ENCODE measurements at places on chromosomes 2 and 18.

DNA sequence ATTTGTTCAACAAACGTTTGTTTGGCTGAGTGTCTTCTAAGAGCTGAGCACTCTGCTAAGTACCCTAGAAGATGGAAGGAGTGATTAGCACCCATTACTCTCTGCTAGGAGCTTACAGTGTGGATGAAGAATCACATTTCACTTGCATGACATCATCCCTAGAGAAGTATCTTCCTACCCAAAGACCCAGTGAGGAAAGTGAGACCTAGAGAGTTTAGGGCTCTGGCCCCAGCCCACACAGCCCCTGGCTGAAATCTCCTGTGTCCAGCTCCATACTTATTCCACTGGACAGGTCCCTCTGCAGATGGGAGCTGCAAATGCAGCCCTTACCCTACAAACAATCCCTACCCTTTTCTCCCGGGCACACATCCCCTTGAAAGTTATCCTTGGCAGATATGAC lies 26.8 kb upstream of the EPAS1 start:
- no peak for DNase-seq

- DNase-seq = no peak
These were observed 191.4 kb downstream of the TMEM163 start for GRCh38 chr2:134527381-134527780.

DNA sequence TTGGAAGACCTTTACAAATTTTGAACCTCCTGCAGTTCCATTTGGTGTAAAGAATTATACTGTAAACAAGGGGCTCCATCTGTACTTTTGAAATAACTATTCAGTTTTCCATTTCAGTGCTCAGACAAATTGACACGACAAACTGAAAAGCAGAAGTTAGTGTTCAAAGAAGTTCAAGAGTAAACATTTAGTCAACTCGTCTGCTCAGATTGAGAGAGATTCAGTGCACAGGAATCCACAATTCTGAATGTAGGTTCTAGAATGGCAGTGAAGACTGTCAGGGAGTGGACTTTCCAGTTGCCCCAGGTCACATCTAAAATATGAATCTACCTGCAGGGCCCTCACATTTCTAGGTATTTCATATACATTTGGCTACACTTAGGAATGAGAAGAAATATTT lies 322.3 kb upstream of the TCF4 start:
- no peak for DNase-seq

GRCh38 chr2:7994397-7994951 lies 687.4 kb upstream of the ID2 start:
- no peak for DNase-seq

DNA sequence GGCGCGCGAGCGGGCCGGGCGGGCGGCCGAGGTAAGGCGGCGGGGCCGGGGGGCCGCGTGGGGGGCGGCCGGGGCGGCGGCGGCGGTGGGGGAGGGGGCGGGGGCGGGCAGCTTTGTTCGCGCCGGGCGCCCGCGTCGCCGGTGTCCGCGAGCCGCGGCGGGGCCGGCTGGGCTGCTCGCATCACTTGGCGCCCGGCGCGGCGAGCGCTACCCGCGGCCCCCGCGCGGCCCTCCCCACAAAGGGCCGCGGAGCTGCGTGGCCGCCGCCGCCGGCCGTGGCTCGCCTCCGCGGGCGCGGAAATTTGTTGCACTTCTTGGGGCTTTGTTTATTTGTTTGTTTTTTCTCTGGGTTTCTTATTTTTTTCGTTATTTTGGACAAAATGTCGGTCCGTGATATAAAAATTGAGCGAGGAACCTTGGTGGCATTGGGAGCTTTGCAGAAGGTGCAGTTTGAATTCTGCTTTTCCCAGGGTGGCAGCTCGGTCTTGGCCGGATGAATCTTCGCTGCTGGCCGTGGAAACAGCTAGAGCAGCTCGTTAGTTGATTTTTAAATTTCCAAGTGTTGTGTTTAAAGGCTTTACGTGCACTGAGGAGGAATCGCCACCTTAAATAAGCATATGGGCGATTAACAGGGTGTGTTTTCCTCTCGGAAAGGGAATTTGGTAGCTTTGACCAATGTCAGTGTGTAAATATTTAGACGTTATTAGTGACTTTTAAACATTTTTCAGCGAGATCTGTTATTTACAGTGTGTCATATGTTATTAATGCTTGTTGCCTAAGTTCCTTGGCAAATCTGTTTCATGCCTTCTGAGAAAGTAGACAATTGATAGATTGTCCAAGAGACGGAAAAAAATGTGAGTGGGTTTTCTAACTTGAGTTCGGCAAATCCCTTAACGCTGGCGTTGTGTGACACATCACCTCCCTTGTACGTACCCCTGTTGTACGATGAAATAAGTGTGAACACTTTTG lies 822 bp downstream of the UBE2E3 start:
- no peak for DNase-seq

GRCh38 chr2:238771218-238771617 lies 76.7 kb upstream of the TWIST2 start:
- DNase-seq = no peak
